ENCODE measurements at places on chromosomes 3 and 15.

DNA sequence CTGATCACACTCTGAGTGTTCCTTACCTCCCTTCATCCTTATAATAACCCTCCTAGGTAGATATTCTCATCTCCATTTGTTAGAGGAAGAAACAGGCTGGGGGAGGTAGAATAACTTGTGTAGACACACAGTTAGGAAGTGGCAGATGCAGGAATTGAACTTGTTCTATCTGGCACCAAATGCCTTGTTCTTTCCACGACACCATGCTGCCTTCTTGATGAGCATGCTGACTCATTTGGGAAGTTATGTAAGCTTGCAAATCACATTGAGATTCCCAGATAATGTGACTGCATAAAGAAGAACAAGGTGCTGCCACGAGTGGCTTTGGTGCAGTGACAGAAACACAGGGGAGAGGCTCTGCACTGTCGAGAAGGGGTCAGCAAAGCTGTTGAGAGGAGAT lies 27.5 kb upstream of the NDUFB4 start:
- no peak for DNase-seq

- DNase-seq: no peak
Measured at GRCh38 chr15:34582461-34583371, 735 bp downstream of the GOLGA8B start.

GRCh38 chr3:65851827-65852226 lies 186.9 kb downstream of the MAGI1 start:
- DNase-seq: no peak

DNA sequence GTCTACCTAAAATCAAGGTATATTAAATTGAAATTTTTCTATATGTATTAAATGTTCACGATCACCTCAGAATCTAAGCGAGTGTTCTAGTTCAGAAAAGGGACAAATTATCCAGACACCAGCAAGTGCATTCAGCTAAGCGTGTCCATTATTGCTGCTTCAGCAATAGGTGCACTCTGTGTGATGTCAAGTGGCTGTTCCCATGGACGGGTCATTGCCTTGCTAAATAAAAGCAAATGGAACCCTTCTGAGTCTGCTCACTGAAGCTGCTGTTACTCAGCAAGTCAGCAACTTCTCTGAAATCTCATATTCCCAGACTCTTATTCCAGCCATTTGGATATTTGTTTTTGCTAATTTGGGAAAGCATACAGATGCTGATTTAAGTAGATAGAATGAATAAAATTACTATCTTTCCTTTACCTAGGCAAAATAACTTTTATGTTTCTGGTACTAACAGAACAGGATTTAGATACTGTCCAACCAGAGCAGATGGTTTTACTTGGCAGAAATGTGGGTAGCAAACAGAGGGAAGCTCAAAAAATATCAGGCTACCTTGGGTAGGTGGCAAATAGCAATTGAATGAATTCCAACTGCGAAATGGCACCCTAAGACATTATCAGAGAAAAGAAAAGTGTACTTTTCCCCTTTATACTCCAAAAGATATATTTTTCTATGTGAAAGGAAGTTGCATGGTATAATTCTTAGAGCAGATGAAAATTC lies 407.0 kb downstream of the GAP43 start:
- DNase-seq: no peak

GRCh38 chr15:57665939-57666338 lies 40.6 kb upstream of the POLR2M start:
- no peak for DNase-seq

DNA sequence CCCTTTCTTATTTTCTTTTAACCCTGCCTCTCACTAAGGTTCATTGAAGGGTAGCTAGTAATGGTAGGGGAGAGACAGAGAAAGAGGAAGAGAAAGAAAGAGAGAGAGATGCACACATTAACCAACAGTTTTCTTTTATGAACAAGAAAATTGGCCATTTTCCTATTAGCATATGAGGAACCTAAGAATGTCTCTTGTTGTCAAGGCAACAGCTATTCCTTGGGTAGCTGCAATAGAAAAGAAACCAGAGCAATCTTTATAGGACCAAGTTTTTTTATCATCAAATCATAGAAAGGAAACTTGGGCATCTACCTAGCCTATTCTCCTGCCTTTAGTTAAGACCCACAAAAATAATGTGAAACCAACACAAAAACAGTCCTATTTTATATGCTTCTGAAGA lies 15.0 kb upstream of the CCDC39 start:
- no peak for DNase-seq

- DNase-seq: no peak
Measured at GRCh38 chr3:12627370-12627769, 36.5 kb downstream of the RAF1 start.

- DNase-seq: no peak
Measured at GRCh38 chr3:141401573-141402475, 33.5 kb downstream of the ZBTB38 start.

- no peak for DNase-seq
Measured at GRCh38 chr3:187062526-187063177, 76.6 kb downstream of the RPL39L start.

- no peak for DNase-seq
Measured at GRCh38 chr3:17033516-17034168, 148.9 kb downstream of the PLCL2 start.

GRCh38 chr3:25099666-25100065 lies 328.4 kb upstream of the RARB start:
- DNase-seq: no peak

DNA sequence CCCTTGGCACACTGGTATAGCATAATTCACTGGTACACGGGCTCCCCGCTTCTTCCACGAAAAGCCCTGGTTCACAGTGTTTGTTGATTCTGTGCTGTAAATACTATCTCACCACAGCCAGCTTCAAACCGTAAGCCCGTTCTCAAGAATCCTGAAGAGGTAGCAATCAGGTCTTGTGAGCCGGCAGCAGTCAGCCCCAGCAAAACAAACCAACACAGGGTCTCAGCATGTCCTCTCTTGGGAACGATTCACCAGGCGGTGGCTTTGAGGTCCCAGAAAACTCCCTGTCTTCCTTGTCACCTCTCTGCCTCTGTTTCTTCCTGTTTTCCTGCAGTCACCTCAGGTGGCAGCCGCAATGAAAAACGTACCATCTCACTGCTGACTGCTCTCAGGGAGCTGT lies 19.1 kb upstream of the FAM3D start:
- DNase-seq: no peak

DNA sequence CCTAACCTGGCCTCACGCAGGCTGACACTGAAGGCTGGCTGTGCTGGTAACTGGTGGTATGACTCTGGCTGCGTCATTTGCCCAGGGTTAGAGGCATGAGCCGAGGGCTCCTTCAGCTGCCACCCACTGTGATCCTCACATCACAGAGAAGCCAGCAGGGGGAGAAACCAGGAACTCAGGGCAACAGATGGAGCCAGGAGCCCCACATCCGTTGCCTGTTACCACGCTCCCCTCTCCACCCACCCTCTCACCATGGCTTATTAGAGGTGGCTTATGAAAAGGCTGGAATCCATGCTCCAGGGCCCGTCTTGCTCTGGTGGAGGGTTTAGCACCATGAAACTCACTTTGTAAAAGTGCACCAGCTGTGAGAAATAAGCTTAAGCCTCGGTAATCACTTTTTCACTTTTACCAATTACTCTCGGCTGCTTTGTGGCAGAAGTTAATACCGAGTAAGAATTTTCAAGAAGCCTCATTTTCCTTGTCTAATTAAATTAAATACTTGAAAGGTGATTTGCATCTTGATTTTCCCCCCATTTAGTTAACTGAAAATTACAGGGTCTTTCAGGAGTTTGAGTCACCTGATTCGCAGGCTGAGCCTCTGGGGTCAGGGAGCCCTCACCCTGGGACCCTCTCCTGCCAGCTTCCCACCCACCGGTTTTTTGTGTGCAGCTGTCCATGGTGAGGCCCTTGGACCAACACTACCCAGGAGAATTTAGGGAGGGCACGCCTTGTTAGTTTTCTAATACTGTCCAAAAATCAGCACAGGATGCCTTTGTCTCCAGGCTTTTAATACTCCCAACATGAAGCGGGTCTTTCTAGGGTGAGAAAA lies 60.9 kb downstream of the ASB7 start:
- DNase-seq: no peak

GRCh38 chr15:69604072-69604411 lies 151.4 kb downstream of the RPLP1 start:
- peak; percentile 45 for DNase-seq

GRCh38 chr3:196423044-196423781 lies 9.0 kb downstream of the UBXN7 start:
- DNase-seq: peak; percentile 77

DNA sequence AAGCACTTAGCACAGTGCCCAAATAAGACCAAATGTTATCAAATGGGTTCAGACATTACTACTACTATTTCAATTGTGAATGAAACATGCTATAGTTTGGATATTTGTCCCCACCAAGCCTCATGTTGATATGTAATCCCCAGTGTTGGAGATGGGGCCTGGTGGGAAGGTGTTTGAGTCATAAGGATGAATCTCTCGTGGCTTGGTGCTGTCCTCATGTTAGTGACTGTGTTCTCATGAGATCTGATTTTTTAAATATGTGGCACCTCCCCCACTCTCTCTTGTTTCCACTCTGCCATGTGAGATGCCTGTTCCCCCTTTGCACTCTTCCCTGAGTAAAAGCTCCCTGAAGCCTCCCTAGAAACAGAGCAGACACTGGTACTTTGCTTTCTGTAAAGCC lies 148.7 kb upstream of the TGFBR2 start:
- no peak for DNase-seq

GRCh38 chr3:189985948-189986347 lies 134.7 kb downstream of the P3H2 start:
- DNase-seq: no peak

- no peak for DNase-seq
Measured at GRCh38 chr15:36793205-36793873, 213.9 kb downstream of the CDIN1 start.

- peak; percentile 63 for DNase-seq
Measured at GRCh38 chr3:50675179-50676030, 678 bp downstream of the DOCK3 start.

- DNase-seq: no peak
Measured at GRCh38 chr3:24272408-24272807, 222.2 kb downstream of the THRB start.

DNA sequence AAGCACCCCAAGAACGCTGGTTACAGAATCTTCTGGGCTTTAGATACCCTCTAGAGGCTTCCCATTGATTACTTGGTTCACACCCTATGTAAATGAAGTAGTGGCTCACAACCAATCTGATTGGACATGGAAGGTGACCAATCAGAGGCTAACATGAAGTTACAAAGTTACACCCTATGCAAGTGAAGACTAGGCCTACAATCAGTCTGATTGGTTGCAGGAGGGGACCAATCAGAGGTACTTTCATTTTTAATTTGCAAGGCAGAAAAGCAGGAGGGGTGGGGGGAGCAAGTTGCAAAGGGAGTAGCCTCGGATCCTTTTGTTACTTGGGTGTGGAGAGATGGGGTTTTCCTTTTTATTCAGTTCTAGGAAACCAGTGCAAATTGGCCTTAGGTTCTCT lies 11.1 kb upstream of the RTP2 start:
- DNase-seq: peak; percentile 1

- DNase-seq: peak; percentile 44
Measured at GRCh38 chr3:120855665-120856437, 52.2 kb upstream of the STXBP5L start.

- DNase-seq: no peak
Measured at GRCh38 chr3:98038876-98039275, 3.8 kb upstream of the GABRR3 start.

DNA sequence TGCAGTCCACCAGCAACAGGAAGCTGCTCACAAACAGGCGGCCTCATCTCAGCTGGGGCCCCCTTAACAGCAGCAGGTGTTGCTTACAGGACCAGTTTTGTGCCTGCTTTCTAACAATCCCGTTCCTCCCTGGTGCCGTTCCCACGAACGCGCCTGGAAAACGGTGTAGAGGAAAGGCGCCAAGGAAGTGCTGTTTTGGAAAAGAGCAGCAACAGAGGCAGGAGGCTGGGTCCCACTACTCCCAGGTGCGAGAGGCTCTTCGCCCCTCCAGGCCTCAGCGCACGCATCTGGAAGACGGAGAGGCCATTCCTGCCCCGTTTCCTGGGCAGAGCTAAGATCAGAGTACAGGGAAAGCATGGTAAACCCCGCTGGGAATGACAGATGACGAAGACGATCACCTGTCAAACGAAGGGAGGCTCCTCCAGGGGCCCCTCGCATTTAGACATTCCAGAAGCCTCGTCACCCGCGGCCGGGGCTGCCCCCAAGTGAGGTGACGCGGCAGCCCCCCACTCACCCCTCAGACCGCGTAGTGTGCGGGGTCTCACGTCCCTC lies 603 bp downstream of the SCAPER start:
- peak; percentile 62 for DNase-seq

- no peak for DNase-seq
Measured at GRCh38 chr3:171145798-171146197, 119.3 kb upstream of the SLC2A2 start.

DNA sequence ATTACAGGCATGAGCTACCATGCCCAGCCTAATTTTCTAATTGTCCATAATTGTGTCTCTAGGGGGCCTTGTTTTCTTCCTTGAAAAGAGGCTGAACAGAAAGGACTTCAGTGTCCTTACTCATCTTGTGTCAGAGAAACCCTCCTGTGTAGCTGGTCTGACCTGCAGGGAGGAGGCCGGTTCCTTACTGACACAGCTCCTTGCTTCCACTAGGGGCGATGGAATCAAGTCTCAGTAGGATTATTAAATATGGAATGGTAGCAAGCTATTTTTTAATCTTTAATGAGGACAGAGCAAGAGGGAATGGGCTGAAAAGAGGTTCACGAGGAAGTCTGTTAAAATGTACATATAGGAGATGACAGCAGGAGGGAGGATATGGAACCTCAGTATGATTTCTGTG lies 8.6 kb downstream of the LPCAT4 start:
- DNase-seq: no peak

DNA sequence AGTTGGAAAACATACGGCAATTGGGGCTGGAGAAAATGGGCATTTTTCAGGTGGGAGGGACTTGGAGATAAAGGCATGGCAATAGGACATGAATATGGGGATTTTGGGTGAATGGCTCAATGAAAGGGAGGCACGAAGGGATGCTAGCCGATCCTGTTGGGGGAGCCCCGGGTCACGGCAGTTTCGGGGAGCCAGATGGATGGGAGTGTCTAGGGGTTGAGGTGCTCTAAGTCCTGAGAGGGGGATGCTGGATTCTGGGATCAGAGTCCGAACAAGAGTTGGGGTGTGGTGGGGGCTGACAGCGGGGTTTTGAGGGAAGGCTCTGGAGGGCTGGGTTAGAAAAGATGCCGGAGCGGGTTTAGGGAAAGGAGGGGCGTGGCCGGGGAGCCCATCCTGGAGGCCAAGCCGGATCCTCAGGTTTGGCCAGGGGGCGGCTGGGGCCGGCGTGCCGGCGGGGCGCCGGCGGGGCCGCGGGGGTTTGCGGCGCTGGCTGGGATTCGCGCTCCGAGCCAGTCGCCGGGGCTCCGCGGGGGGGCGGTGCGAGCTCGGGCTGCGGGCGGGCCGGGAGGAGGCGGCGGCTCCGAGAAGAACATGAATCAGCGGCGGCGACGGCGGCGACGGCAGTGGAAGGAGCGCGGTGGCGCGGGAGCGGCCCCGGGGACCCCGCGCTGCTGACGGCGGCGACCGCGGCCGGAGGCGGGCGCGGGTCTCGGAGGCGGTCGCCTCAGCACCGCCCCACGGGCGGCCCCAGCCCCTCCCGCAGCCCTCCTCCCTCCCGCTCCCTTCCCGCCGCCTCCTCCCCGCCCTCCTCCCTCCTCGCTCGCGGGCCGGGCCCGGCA lies at the start of gene TYRO3:
TSS of gene TYRO3 (plus strand) at position 813 of the 839 bp plus-strand sequence. CDS start 46 bp downstream, outside the sequence.
- DNase-seq: peak; percentile 40

- no peak for DNase-seq
Measured at GRCh38 chr3:54875596-54876268, 52.1 kb downstream of the LRTM1 start.

- no peak for DNase-seq
Measured at GRCh38 chr15:31486506-31486905, 159.9 kb downstream of the KLF13 start.

- no peak for DNase-seq
Measured at GRCh38 chr15:99445272-99445850, 120.4 kb upstream of the MEF2A start.

GRCh38 chr3:8518138-8518537 lies 16.5 kb downstream of the LMCD1 start:
- DNase-seq: no peak

Measured in SHP77 (cell line).